ENCODE measurements at places on chromosomes 16 and 17.
A peak's percentile ranks its signal among the peaks of the same experiment; 100 is the strongest.

DNA sequence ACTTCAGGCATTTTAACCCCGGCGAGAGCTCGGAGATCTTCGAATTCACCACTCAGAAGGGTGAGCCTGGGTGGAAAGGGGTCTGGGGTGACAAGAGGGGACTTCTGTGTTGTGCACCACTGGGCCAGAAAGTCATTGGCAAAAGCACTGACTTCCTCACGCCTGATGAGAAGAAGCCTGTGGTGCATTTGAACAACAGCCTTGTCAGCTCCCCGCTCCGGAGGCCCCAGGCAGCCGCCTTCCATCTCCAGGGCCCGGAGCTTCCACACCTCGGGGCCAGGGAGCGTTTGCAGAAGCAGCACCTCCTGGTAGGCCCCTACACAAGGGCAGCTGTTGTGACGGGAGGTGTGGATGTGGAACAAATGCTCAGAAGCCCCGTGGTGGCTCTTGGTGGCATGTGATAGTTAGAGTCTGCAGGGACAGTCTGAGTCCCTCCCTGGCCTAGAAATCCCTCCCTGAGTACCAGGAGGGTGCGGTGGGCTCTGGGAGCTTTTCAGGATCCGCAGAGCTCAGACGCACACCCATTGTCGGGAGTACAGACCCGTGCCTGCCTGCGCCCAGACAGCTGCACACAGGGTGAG lies 9.7 kb downstream of the CACNG1 start:
- no peak for DNase-seq

DNA sequence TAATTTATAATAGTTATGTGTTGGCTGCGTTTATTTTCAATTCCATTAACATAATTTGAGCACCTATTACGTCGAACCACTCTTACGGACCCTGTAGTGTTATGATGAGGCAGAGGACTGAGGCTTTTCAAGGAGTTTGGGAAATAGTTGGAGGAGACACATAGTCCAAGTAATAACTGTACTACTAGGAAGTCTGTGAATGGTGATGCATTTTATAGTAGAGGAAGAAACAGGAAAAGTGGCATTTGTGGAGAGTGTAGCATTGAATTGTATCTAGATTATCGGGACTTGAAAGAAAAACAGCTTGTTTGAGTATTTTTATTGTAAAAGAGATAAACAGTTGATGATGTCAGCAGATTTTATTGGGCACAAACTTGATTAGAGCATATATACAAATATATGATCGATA lies 1.7 kb downstream of the NFATC3 start:
- DNase-seq = no peak

GRCh38 chr17:56765449-56765848 lies 68.3 kb downstream of the C17orf67 start:
- DNase-seq = no peak

GRCh38 chr16:85297881-85298280 lies 185.6 kb upstream of the CIBAR2 start:
- DNase-seq = no peak

GRCh38 chr17:927611-928461 lies 51.7 kb downstream of the NXN start:
- DNase-seq = no peak

GRCh38 chr16:54320697-54321340 lies 34.2 kb upstream of the IRX3 start:
- peak; percentile 15 for DNase-seq

GRCh38 chr17:17739388-17740066 lies 58.3 kb downstream of the RAI1 start:
- DNase-seq = no peak

- no peak for DNase-seq
Measured at GRCh38 chr17:80003969-80004368, 31.7 kb downstream of the TBC1D16 start.

DNA sequence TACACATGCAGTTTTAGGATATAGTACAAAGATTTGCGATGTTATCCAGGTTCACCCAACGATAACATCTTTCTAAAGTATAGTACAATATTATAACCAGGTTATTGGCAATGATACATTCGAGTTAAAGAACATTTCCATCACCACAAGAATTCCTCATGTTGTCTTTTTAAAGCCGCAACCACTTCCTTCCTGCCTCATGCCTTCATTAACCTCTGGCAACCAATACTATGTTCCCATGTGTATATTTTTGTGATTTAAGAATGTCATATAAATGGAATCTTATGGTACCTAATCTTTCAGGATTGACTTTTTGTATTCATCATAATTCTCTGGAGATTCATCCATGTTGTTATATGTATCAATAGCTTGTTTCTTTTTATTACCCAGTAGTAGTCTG lies 1183.2 kb downstream of the CDH11 start:
- no peak for DNase-seq

GRCh38 chr17:75105126-75106080 lies 4.4 kb upstream of the ARMC7 start:
- DNase-seq = peak; percentile 46

DNA sequence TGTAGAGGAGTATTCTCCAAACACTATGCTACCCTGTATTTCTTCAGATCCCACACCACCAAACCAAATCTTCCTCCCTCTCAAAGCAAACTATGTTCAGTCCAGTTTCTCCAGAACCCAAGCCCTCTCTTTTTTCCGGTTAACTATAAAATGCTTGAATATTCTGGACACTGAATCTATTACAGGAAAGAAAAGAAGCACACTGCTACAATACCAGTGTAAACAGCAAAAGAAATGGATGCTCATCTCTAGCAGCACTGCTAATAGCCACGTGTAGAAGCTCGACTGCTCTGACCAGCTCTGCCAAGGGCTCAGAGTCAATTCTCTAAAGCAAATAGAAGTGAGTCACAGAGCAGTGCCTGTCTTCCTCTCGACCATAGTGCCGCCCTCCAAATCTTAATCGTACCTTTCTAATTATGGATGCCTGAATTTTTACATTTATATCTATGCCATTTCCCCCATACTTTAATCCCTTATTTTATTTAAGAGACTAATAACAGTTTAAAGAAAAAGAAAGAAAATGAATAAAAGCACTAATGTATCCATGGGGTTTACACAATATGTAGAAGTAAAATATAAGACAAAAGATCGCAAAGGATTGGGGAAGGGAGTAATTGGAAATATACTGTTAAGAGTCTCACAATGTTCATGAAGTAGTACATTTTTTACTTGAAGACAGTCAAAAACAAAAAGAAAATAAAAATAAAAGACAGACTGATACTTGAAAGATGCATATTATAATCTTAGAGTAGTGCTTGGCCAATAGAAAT lies 154.5 kb downstream of the PARN start:
- DNase-seq = peak; percentile 12

- DNase-seq = no peak
Measured at GRCh38 chr16:58506241-58507194, 6.6 kb downstream of the NDRG4 start.

- DNase-seq = no peak
Measured at GRCh38 chr16:27240948-27241531, 27.5 kb downstream of the NSMCE1 start.

- peak; percentile 66 for DNase-seq
Measured at GRCh38 chr17:81277421-81277820, 17.7 kb downstream of the SLC38A10 start.

DNA sequence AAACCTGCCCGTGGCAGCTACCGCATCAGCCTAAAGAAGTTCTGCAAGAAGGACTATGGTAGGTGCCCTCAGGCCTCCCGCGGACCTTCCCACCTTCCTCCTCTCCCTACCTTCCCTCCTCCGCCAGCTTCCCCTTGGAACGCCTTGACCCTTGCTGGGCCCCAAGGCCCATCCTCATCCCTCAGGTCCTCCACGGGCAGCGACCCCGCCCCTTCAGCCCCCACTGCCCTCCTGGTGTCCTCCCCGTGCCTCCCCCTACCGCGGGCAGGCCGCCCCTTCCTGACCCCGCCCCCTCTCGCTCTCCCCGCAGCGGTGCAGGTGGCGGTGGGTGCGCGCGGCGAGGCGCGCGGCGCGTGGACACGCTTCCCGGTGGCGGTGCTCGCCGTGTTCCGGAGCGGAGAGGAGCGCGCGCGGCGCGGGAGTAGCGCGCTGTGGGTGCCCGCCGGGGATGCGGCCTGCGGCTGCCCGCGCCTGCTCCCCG lies 1.4 kb upstream of the TBC1D24 start:
- peak; percentile 53 for DNase-seq

DNA sequence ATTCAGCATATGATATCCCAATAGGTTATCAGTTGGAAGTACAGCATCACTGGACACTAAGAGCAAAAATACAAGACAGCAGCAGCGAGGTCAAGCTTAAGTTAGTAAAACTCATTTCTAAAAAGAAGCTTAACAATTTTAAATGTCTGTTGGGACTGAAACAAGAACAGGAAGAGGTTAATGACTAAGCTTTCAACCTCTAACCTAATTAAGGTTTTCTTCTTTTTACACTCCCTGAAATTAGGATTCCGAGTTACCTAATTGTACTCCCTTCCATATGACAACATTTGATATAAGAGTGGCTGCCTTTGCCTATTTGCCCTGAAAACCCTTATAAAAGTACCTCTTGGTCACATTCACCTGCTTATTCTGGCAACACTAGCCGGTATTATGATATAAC lies 34.3 kb downstream of the CPSF4L start:
- DNase-seq = no peak

All from NCI-H1092 treated with DMSO at 0.1 percent for 48 hours (cell line).